Activated CD8-positive, alpha-beta memory T cell treated with anti-CD3 and anti-CD28 coated beads for 48 hours (primary cell): ENCODE measurements at places on chromosomes 4 and X.

- no peak for DNase-seq
These were observed 46.9 kb downstream of the ACOX3 start for GRCh38 chr4:8393593-8394038.

- DNase-seq, result no peak
These were observed 420.8 kb upstream of the DIPK2B start for GRCh38 chrX:45621376-45622041.

DNA sequence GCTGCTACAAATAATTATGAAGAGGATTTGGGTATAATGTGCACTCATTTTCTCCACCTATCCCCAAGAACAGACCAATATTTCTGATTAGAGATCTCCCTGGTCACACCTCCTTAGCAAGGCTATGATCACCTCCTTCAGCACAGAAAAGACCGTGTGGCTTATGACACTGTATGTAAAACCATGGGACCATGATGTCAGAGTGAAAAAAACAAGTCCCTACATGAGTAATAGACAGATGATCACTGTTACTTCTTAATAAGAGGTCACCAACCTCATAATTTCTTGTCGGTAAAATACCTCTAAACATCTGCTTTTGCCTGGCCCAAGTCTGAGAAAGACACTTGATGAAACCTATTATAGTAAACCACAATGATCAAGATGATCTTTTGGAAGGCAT lies 330.6 kb upstream of the F9 start:
- no peak for DNase-seq

DNA sequence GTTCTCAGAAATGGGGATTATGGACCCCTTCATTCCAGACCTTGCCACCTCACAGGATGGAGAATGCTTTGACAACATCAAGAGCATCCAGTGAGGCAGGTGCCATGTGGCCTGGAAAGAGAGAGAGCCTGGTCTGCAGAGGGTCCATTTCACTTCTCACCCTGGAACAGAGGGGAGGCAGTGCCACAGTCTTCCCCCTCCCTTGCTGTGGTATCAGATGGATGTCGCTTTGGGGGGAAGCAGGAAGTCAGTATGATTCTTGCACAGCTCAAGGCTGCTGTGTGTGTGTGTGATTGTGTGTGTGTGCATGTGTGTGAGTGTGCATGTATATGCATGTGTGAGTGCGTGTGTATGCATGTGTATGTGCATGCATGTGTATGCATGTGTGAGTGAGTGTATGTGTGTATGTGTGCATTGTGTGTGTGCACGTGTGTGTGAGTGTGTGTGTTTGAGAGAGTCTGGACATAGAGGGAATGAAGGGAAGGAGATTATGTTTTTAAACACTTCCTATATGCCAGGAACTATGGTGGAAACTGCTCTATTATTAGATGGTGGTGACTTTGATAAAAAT lies 328.6 kb upstream of the CLNK start:
- no peak for DNase-seq

DNA sequence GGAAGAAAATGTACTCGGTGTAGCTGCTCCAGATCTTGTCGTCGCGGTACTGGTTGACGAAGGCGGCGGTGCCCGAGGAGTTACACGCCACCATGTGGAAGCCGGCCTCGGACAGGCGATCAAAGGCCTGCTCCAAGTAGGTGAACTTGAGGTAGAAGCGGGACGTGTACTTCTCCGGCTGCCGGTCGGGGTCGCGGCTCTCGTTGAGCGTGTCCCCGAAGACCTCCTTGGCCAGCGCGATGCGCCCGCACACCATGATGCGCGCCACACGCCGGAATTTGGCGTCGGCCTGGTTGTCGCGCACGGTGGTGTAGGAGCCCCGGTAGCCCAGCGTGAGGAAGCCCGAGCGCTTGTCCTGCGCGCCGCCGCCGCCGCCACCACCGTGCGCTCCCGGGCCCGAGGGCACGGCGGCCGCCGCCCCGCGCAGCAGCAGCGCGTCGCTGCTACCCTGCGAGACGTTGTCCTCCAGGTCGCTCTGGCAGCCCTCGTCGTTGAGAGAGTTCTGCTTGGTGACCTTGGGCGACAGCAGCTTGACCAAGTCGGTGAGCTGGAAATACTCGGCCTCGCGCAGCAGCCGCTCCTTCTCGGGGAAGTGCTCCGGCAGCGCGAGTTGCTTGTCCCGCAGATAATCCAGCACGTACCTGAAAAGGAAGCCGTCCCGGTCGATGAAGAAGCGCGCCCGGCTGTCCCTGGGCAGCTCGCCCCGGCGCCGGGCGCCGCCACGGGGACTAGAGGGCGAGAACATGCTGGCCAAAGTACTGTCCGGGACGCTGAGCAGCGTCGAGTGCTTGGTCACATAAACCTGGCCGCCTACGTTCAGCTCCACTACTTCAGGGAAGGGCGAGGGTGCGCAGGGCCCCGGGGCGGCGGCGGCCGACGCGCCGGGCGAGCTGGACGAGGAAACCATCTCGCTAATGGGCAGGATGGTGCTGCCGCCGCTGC lies 775 bp downstream of the KCTD8 start:
- DNase-seq, result no peak

- no peak for DNase-seq
These were observed 17.8 kb upstream of the GABRQ start for GRCh38 chrX:152619897-152620296.

GRCh38 chr4:151624626-151625565 lies 135.9 kb downstream of the GATB start:
- DNase-seq, result no peak

DNA sequence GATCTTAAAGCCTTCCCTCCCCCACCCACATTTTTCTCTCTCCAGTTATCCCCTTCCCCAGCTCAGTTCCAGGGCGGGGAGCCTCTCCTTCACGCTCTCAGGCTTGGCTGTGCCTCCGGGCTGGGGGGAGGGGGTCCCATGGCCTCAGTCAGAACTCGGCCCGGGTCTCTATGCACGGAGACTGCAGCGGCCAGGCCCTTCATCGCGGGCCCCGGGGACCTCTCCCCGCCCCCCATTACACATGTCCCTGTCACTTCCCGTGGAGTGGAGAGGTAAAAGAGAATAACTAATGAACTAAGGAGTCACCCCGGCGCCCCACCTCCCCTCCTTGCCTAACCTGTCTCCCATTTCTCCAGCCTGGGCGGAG lies 838 bp upstream of the PRICKLE3 start:
- DNase-seq, result no peak
